ENCODE measurements at places on chromosomes 16 and 17.

GRCh38 chr16:21566891-21567414 is 32.4 kb upstream of the METTL9 start:
- no peak for DNase-seq

GRCh38 chr17:79090443-79091225 is 16.0 kb downstream of the ENGASE start:
- no peak for DNase-seq

DNA sequence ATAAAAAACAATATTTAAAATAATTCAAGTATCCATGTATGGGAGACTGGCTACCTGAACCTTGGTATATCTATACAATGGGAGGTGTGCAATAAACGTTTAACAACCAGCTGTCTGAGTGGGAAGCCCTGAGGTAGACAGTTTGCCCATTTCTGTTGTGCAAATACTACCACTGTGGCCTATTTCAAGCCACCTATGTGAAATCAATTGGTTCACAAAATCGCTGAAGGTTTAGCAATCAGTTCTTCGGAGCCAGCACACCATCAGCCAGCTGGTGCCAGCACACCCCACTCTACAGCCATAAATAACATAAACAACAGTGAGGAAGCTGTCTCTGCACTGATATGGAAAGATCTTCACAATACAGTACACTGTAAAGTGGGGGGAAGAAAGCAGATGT is 46.7 kb upstream of the KDM8 start:
- no peak for DNase-seq

DNA sequence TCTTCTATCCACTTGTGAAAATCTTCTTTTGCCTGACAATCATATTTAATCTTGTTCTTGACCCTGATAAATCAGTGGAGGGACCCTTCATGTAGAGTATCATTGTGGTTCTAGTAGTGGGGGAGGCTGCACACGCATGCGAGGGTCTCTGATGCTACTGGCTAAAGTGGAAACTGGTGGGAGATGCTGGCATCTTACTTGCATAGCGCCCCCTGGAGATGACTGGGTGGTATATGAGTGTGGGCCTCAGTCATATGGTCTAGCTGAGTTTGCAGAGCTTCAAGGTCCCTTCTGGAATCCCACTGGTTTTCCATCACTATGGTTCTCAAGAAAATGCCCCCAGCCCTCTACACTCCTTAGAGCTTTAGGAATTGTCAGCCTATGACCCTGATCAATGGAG is 236.4 kb upstream of the AXIN2 start:
- no peak for DNase-seq

DNA sequence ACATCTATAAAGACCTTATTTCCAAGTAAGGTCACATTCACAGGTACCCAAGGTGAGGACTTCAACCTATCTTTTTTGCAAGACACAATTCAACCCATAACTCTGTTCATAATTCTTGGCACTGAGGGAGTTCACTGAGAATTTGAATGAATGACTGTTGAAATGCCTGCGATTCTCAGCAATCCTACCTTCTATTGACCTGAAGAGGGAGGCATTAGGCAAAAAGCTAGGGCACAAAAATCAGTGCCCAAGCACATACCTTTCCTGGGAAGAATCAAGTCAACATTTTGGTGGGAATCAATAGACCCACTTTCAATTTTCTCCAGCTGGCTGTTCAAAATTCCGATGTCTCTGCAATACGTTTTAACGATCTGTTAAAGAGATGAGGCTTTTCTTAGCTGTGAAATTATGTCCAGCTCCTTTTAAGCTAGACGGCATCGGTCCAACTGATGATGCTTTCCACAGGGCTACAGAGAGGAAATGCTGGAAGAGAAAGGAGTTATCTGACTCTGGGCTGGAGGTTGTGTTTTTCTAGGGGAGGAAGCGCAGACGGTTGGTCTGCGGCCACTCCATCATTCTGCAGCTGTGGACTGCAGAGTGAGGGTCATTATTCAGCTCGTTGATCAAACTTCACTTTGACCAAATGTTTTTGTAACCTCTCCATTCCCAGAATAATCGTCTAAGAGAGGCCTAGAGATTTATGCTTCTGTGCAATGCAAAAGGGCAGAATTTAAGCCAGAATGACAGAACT is 25.2 kb downstream of the BCO1 start:
- DNase-seq: no peak

- DNase-seq: no peak
These were observed 93.2 kb upstream of the HS3ST3A1 start for GRCh38 chr17:13694934-13695333.

- DNase-seq: no peak
These were observed 7.8 kb upstream of the EFTUD2 start for GRCh38 chr17:44906763-44907728.

GRCh38 chr16:50204453-50205108 is 51.5 kb downstream of the TENT4B start:
- no peak for DNase-seq

DNA sequence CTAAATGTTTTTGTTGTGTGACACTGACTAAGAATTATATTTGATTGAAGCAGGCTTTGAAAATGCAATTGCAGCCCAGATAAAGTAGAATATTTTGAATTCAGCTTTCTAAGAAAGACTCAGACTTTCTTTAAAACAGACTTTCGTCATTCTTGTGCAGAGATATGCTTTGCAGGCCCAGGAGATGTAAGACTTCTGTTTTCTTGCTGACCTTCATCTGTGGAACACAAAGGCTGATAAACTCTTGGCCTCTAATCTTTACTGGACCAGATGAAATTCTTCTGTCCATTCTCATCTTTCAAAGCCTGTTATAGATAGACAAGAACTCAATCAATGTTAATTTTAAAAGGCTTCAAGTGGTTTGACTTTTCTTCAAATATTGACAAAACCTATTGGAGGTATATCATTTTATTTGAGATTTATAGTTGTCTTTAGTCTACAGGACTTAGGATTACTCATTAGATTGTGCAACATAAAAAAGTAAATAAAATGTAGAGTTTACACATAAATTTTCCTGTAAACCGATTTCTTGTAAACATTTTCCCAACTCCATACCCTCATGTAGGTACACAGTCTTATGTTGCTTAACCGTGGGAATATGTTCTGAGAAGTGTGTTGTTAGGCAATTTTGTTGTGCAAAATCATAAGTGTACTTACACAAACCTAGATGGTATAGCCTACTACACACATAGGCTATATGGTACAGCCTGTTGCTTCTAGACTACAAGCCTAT is 94.2 kb downstream of the MAP2K4 start:
- DNase-seq: no peak

GRCh38 chr16:1651974-1652312 is 26.1 kb upstream of the JPT2 start:
- DNase-seq: no peak

GRCh38 chr17:79859676-79860615 is 20.7 kb upstream of the CBX4 start:
- no peak for DNase-seq

DNA sequence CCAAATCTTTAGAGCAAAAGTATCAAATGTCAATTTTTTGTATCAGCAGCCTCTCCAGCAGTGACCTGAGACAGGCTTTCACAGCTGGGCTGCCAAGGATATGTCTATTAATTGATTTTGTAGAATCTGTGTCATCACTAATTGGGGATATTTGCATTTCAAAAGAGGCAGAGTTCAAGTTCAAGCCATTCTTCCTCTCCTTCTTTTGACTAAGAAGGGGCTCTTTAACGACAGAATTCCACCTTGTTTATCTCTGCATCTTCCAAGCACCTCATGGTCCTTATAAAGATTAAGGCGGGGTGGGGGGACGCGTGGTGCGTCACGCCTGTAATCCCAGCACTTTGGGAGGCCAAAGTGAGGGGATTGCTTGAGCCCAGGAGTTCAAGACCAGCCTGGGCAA is 15.2 kb upstream of the BHLHA9 start:
- no peak for DNase-seq

DNA sequence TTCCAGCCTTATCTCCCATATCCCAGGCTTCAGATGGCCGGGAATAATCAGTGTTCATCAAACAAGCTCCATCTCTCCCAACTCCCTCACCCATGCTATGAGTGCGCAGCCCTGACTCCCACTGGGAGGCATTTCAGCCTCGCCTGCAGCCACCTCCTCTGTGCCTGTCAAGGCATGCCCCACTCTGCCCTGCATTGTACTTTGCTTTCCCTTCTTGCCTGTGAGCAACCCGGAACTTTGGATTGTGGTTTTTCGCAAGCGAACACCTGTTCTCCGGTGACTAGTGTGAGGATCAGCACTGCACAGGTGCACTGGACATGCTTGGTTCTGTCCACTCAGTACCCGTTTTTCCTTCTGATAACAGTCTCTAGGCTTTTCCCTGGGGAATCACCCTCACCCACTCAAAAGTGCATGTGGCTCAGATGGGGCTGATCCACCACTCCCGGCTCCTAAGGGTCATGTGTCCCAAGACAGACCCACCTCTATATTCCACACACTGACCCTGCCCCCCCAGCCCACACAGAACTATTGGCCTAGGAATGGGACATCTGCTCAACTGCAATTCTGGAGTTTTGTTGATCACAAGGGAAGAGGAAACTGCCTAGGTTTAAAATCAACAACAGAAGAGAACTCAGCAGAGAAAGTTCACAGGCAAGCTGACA is 9.1 kb downstream of the CHST6 start:
- DNase-seq: no peak

DNA sequence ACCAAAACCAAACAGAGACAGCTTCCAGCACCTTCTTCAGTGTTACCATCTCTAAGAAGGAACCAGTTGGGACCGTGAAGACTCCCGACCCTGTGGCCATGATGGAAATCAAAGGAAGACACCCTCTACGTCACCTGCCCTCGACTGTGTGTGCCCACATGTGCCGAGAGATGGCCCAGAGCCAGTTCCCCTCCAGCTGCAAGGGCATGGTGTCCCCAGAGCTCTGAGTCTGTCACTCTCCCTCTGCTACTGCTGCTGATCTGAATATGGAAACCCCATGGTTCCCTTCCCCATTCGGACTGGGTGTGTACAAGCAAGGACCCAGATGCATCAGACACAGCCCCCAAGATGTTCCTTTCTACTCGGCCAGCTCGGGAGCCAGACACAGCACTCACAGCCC is 76.4 kb downstream of the SOCS1 start:
- no peak for DNase-seq

GRCh38 chr16:23955088-23955487 is 119.3 kb downstream of the PRKCB start:
- DNase-seq: no peak

DNA sequence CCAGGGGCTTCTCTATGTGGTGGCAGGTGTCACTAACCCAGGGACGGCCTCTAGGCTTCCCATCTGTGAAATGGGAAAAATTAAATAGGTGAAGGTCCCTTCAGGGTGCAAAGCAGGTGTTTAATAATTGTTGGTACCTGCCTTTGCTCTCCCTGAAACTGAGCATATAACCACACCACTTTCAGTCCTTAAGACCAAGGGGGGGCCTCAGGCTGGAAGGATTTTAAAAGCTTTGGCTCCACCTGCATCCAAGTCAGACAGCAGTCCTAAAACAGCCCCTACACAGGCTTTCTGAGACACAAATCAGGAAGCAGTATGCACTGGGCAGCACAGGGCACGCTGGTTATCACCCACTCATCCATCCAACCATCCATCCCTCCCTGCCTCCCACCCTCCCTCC is 55.0 kb downstream of the TK2 start:
- no peak for DNase-seq

- DNase-seq: no peak
These were observed 23.9 kb downstream of the VWA3A start for GRCh38 chr16:22116095-22116700.

DNA sequence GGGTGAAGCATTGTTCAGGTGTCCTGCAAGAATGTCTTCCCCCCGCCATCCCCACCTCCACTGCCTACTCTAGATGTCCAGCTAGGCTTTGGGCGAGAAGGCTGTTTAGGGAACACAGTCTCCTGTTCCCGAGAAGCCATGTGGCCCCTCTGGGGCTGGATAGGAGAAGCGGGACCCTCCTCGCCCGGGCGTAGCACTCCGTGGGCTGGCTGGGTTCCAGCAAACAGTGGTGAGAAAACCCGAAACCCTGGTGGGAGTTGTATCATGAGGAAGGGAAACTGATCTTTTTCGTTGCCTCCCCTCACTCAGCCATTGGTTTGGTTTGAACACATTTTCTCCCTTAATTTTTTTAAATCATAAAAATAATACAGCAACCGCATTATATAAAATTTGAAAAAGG is 56.6 kb downstream of the IRF8 start:
- no peak for DNase-seq

DNA sequence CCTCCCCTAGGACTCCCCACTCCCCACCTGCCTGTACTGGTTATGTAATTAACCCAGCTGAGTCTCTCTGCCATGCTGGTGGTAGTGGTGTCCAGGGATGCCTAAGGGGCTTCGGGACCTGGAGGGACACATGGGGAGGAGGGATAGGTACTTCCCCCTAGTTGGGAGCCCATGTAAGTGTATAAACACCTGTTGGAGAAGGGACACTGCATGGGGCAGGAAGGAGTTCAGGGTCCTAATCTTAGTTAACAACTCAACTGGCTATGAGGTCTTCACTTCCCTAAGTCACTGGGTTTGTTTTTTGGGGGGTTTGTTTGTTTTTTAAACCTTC is 1.3 kb downstream of the RASL10B start:
- DNase-seq: no peak

DNA sequence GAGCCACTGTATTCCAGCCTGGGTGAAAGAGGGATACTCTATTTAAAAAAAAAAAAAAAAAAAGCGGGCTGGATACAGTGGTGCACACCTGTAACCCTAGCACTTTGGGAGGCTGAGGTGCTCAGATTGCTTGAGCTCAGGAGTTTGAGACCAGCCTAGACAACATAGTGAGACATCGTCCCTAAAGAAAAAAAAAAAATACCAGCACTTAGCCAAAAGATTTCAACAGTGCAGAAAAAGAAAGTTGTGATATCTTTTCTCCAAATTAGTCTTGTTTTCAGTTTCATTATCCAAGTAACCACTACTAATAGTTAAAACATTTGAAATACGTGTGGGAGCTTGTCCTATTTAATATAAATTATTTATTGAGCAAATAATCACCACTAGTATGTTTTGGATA is 48.7 kb downstream of the TENT4B start:
- no peak for DNase-seq

- DNase-seq: peak; percentile 27
These were observed at the start of gene MMP15 for GRCh38 chr16:58025351-58026138. MMP15 (plus strand) TSS chr16:58025754; CDS start chr16:58026351, 597 bp downstream.

DNA sequence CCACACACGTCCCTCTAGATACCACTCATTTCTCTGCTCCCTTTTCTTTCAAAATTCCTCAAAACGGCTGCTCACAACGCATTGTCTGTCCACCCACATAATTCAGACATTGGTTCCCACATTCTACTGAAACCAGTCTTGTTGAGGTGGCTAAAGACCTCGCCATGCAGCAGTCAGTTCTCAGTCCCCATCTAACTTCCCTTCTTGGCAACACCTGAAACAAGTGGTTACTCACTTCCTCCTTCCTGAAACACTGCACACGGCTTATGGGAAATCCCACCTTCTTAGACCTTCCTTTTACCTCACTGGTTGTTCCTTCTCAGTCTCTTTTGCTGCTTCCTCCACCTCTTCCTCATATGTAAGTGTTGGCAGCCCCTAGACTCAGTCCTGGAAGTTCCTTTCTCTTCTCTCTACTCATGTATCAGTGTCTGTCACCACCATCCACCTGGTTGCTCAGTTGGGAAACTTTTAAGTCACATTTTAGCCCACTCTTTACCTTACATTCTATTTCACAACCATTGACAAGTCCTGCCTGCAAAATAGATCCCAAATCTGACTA is 277.1 kb downstream of the CEP112 start:
- DNase-seq: no peak
